GM12864 (cell line): ENCODE measurements at places on chromosomes 16 and 17.

DNA sequence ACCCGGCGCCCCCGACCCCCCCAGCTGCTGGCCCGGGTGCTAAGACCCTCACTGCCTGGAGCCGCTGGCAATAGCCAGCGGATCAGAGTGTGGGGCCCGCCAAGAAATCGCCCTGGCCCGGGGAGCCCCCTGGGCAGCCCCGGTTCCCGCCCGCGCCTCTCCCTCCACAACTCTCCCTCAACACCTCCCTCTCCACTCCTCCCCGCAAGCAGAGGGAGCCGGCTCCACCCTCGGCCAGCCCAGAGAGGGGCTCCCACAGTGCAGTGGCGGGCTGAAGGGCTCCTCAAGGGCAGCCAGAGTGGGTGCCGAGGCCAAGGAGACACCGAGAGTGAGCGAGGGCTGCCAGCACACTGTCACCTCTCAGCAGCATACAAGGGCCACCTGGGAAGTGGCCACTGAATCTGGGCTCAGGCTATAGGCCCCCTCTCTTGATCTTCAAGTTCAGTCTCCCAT is 385.5 kb downstream of the SEC14L1 start:
- DNase-seq = no peak

DNA sequence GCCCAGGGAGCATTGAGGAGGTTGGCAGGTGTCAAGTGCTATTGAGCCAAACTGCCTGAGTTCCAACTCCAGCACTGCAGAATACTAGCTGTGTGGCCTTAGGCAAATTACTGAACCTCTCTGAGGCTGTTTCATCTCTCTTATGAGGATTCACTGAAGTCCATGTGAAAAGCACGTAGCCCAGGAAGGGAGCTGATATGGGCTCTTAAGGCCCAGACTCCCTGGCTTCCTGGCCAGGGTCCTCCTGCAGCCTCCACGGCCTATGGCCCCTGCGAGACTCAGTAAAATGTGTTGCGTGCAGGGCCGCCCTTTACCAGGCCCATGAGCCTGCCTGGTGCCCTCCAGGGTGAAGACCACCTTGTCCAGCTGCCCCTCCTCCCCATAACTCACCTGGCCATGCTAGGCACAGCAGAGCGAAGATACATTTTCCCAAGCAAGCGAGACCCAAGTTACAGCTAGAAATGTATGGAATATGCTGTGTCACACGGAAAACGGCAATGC is 133.7 kb upstream of the TNRC6C start:
- no peak for DNase-seq

DNA sequence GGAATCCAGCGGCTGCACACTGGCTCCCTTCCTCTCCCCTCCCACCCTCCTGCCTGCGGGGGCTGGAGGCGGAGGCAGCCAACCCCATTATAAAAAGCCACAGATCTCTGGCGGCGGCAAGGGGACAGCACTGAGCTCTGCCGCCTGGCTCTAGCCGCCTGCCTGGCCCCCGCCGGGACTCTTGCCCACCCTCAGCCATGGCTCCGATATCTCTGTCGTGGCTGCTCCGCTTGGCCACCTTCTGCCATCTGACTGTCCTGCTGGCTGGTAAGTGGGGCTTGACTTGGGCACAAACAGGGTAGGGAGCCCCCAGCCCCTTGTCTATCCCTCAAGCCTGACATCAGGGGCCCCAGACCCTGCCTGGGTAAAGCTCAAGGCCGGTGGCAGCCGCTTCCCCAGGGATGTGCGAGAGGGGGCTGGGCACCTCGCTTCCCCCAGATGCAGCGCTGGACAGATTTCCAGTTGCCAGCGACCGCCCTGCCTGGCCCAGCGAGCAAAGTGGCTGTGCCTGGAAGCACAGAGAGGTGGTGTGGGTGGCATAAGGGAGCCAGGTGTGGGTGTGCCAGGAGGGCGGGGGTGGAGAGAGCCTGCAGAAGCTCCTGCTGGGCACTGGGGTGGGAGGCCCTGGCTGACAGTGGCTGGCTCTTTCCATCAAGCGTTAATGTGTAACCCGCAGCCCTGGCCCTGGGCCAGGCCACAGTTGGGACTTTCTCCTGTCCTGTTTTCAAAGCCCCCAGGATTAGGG is at the start of gene CX3CL1:
CX3CL1 (plus strand) TSS at position 119 of the 745 bp plus-strand sequence; CDS start at position 198, 79 bp downstream.
- DNase-seq = no peak

DNA sequence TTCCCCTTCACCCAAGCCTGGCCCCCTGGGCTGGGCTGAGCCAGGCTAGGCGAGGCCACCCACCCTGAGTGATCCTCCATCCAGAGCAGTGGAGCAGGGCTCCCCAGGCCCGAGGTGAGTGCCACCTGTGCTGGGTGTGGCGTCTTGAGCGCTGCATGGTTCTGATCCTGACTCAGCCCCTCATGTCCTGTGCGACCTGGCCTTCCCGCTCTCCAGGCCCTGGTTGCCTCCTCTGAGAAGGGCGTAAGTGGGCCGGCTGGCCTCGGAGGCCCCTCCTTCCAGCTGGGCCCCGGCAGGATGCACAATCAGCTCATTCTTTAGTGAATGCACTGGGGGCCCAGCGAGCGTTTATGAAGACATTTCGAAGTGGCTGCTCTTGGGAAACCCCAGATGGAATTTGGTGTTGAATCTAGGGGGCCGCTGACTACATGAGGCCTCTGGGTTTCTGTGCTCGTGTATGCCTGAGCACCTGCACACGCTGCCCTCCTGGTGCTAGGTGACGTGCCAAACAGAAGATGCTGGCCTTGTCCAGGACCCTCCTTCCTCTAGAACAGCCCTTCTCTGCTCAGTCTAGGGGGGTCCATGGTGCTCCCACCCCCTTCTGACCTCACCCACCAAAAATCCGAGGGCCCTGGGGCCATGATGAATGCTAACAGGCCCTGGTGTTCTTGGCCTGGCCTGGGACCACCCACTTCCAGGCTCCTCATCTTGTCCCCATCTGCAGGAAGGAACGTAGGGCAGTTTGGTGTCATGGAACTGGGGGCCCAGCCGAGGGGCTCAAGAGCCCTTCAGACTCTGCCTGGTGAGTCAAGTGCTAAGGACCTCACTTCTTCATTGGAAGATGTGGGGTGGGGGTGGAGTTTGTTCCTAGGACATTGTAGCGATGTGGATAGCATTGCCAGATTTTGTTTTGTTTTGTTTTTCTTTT is 3.6 kb upstream of the TMEM92 start:
- no peak for DNase-seq

DNA sequence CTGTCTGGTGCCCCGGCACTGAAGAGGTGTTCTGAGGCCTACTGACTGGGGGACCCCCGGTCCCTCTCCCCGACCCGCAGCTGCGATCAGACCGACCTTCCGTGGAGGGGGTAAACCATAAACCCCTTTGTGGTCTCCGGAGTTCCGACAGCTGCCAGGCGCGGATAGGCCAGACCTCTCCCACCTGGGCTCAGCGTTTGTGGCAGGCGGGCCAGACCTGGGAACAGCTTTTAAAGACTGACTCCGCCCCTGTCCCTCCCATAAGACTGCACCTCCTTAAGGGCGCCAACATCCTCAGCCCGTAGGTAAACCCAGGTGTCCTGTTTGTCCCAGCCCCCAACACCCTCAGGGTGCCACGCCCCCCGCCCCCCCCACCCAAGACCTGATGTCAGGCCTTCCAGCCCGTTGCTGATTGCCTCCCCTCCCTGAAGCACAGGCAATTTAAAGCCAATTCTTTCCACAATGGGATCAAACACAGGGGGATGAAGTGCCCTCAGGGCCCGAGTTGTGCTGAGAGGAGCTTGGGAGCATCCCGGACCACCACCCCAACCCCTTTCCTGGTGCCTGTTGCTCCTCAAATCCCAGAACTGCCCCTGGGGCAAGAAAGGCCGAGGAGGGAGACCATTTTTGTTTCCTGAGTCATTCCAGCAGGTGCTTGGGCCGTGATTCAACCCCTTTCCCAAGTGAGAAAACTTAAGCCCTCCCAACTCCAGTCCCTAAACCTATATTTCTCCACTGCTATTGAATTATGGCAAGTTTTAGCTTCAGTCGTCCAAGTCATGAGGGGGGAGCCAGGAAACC is at the start of gene SOX15:
SOX15 (minus strand) TSS at position 204 of the 801 bp plus-strand sequence. CDS start 418 bp downstream, outside the sequence.
- no peak for DNase-seq

GRCh38 chr17:19413761-19414160 is 2.7 kb downstream of the RNF112 start:
- no peak for DNase-seq

- DNase-seq = no peak
These were observed 46.0 kb downstream of the HNF1B start for GRCh38 chr17:37698911-37699255.
